Thyroid gland (tissue), 4 donors: ENCODE measurements at places on chromosomes 7 and 10.

DNA sequence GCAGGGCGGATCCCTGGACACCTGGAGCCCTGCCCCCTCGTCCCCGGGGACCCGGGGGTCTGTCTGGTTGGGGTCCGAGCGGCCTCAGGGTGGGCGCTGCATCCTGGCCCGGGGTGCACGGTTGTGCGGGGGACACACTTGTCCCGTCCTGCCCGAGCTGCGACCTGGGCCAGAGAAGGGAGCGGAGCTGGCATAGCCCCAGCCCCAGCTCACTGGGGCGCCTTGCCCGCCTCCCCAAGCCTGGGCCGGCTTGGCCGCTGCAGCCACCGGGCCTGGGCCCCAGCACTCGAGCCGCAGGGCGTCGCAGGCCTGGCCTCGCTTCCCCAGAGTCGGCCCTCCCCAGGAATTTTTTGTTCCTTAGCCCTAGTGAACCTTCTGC is 54.5 kb downstream of the GLRX3 start:
- DNase-seq, result no peak

- DNase-seq, result peak; percentile 12
Measured at GRCh38 chr7:26479581-26479980, 187.9 kb downstream of the SNX10 start.

- no peak for DNase-seq
Measured at GRCh38 chr10:99654390-99655175, 4.7 kb upstream of the ENTPD7 start.

DNA sequence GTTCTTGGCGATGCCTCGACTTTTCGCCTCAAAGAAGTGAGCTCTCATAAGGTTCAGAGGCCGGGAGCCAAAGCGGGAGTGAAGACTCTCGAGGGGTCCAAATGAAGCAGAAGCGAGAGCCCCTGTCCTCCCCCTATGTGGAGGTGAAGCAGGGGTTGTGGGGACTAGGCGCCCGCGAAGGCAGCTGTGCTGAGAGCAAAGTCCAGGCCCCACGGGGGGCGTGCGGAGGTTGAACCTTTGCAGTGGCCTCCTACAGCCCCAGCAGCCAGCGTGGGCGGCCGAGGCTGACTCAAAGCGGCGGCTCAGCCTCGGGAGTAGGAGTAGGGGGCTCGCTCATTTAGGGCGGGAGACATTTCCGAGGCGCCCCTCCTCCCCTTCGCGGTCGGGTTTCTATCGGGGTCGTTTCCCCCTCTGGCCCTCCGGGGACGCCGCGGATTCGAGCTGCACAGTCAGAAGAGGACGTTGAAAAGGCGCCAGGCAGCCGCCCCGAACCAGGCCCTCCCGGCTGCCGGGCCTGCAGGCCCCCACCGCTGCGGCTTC is 553 bp upstream of the ADD3 start:
- no peak for DNase-seq

DNA sequence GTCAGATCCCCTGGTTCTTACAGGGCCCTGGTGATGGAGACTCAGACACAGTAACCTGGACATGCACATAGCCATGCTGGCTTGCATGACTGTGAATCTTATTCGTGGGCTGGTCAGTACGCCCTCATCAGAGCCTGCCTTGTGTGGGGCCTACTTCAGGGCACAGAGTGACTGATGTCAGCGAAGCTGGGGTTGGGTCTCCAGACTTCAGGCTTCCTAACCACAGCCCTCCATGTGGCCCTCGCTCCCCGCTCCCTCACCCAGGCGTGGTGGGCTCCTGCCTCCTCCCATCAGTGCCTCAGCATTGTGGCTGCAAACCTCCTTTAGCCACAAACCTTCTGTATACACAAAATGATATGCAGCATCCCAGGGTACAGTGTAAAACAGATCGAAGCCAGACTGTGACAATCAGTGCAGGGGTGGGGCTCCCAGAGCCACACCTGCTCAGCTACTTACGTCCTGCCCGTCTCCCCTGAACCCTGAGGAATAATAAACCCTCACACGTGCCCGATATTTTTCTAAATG is 7.1 kb upstream of the C10orf105 start:
- DNase-seq, result no peak

DNA sequence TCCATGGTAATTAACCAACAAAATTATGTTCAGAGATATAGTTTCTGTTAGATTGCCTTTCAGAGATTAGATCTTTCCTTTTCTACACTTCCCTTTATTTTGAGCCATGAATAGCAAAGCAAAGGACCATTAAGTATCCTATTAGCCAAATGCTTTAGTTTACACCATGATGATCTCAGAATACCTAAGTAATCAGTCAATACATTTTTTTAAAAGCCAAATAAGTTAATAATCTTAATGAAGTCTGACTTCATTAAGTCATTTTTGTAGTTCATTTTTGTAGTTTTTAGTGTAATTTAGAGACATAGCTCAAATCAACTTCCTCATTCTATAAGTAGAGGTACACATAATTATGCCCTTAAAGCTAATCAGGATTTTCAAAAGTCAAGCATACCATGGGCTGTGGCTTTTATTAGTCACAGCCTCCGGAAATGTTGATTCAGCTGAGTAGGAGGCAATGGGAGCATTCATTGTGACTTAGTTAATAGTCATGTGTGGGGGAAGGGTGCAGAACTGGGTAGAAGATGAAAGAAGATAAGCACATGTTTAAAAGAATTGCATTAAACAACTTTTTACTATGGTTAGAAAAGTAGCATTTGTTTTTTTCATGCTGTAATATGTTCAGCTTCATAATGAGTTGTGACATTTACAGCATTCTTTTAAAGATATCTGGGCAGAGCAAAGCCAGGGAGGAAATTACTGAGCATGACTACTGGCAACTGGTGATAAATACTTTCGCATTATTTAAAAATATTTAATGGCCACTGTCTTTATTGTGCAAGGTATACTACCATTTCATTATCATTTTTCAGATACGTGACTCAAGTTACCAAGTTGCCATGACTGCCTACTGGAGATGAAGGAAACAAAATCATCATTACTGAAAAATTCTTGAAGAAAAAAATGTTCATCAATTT is 57.3 kb upstream of the CCDC71L start:
- DNase-seq, result no peak

GRCh38 chr7:130831817-130832481 is 97.9 kb upstream of the KLF14 start:
- DNase-seq, result no peak

DNA sequence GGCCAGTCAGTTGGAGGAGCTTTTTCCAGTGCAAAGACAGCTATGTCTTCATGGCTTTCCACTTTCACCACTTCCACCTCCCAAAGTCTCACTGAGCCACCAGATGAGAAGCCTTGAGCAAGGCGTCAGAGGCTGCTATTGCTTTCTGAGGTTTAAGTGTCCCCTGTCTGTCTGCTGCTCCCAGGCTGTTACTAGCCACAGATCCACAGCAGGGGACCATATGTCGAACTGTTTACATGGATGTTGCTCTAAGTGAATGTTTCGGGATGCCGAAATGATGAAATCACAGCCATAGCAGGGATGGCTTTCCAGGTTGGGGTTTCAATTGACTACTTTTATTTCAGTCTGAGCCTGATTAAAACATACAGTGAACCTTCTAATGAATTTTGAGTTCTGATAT is 88.5 kb downstream of the AVL9 start:
- no peak for DNase-seq

DNA sequence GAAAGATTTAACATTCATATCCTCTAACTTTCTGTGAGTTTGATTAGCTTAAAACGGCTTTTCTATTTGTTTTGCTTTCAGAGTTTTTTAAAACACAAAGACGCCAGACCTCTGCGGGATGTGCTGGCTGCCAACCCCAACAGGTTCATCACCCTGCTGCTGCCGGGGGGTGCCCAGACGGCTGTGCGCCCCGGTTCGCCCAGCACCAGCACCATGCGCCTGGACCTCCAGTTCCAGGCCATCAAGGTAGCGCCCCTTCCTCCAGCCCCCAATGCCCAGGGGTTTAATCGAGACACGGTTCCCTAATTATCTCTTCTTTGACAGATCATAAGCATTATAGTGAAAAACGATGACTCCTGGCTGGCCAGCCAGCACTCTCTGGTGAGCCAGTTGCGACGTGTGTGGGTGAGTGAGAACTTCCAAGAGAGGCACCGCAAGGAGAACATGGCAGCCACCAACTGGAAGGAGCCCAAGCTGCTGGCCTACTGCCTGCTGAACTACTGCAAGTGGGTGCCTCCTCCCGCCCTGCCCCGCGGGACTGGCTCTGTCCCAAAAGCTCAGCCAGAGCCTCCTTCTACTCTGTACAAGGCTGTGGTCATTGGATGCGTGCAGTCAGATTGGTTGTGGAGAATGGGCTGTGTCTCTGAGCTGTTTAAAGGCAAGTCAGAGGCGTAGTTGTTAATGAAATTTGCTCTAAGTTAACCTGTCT is 71.2 kb downstream of the TRRAP start:
- no peak for DNase-seq

- no peak for DNase-seq
Measured at GRCh38 chr10:132780356-132780755, 5.6 kb downstream of the NKX6-2 start.

GRCh38 chr7:103573479-103574058 is 127.6 kb upstream of the SLC26A5 start:
- no peak for DNase-seq

DNA sequence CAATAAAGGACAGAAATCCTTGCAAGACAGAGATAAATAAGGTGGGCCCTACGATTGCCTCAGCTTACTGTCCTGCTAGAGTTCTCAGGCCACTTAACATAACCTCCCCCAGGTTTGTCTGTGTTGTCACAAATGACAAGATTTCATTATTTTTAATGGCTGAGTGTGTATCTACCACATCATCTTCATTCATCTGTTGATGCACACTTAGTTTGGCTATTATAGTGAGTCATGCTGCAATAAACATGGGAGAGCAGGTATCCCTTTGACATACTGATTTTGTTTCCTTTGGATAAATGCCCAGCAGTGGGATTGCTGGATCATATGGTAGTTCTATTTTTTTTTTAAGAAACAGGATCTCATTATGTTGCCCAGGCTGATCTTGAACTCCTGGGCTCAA is 60.6 kb downstream of the PRTFDC1 start:
- DNase-seq, result no peak

DNA sequence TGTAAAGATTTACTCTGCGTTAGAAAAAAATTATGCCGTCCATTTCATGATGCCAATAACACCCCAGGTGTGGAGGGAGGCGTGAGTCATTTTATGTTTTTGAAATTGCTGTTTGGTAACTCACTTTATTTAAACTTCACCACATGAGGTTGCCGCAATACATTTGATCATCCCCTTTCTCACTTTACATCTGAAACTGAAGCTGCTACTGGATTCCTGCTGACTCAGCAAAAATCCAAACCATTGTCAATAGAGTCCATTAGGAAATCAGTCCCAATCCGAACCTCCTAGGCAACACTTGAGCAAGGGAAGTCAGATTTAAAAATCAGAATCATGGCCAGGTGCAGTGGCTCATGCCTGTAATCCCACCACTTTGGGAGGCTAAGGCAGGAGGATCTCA is 136.6 kb upstream of the SVIL start:
- no peak for DNase-seq

GRCh38 chr10:51860257-51860656 is 160.9 kb upstream of the CSTF2T start:
- no peak for DNase-seq

GRCh38 chr7:127392182-127392565 is 334 bp downstream of the ZNF800 start:
- DNase-seq, result peak; percentile 54
